COR-L47 (cell line): ENCODE measurements at places on chromosomes 13 and 19.

DNA sequence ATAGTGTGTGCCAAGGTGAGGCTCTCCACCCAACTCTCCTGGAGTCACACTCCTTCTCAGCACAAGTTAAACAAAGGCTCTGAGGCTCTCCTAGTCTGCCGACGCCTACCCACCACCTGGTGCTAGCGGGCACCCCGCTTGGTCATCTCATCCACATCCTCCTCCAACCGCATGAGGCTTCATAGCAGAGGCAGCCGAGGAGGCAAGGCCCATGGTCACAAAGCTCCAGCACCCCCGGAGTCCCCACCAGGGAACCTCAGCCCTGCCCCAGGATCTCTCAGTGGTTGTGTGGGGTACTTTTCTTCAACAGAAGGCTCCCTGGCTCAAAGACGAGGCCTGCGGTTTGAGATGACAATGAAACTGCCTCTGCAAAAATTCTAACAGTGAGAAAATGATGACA lies 43.0 kb downstream of the STK24 start:
- DNase-seq: no peak

- no peak for DNase-seq
Observed at GRCh38 chr13:99154064-99154463, 46.6 kb upstream of the UBAC2 start.

GRCh38 chr19:29882719-29883105 lies 59.3 kb upstream of the URI1 start:
- DNase-seq: no peak

DNA sequence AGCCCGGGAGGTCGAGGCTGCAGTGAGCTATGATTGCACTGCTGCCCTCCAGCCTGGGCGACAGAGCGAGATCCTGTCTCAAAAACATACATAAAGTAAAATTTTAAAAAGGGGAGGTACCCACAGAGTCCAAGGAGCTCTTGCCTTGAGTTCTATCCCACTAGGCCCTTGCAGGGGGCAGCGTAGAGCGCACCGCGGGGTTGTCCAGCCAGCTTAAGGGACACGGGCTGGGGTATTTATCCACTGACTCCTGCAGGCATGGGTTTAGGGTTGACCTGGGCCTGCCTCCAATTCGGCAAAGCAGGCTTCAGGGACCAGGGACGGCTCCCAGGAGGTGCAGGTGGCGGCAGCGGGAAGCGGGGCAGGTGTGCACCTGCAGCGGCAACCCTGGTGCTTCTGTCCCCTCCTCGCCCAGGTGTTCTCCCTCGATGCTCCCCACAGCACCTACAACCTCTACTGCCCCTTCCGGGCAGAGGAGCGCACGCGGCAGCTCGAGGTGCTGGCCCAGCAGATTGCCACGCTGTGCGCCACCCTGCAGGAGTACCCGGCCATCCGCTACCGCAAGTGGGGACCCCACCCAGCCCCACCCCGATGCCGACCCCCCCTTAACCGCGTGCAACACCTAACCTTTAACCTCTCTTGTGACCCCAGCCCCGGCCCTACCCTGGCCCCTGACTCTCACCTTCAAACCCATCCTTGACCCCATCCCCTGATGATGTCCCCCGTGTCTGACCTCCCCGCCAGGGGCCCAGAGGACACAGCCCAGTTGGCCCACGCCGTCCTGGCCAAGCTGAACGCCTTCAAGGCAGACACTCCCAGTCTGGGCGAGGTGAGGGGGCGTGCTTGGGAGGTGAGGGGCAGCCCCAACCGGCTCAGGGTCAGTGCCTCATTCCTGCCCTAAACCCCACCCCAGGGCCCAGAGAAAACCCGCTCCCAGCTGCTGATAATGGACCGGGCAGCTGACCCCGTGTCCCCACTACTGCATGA lies 4.7 kb downstream of the STXBP2 start:
- DNase-seq: no peak

GRCh38 chr19:43725468-43725867 lies 9.6 kb downstream of the IRGC start:
- no peak for DNase-seq

GRCh38 chr13:110328573-110328972 lies 21.5 kb downstream of the COL4A2 start:
- no peak for DNase-seq

DNA sequence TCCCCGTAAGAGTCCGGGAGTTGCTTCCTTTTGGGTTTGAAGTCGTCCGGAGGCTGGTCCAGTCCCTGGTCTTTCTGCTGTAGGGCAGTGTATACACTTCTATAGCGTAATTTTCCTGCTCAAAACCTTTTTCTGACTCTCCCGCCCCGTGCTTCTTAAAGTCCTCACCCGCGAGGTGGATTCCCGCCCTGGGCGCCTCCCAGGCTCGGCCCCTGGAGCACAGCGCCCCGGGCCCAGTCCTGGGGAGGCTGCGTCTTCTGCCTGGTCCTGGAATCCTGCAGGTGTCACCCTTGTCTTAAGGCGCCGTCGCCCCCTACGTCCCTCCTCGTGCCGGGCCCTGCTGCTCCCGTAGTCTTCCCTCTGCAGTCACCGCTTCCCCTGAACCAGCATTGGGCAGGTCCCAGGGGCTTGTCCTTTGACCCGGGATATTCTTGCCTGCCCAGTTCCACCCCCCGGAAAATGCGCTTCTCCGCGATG lies 34.4 kb upstream of the ZNF808 start:
- no peak for DNase-seq

DNA sequence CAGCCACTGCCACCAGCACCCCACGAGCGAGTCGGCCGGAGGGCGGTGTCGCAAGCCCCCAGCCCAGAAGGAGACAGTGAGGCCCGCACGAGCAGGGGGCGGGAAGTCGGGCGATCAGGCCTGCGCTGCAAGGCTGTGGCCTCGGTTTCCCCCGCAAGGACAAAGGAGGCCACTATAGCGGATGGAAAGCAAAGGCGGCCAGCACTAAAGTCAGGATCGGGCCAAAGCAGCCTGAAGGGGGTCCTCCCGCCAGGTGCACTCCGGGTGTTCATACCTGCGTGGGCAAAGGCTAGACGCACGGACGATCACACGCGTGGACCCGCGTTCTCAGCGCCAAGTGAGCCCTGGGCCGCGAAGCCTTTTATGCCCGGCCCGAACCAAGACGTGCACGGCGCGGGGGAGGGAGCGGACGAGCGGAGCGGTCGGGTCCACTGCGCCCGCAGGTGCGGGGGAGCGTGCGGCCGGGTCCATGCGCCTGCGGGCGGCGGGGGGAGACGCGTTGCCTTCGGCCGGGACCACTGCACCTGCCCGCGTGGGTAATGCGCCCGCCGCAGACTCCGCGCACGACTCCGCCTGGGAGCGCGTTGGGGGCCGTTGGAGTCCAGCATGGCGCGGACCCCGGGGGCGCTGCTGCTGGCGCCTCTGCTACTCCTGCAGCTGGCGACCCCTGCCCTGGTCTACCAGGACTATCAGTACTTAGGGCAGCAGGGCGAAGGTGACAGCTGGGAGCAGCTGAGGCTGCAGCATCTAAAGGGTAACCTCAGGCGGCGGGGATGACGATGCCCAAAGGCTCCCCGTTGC lies at the start of the genes PRDX2 and THSD8:
TSS of gene PRDX2 (minus strand) at position 335 of the 801 bp plus-strand sequence. CDS start 539 bp downstream, outside the sequence.
TSS of gene THSD8 (plus strand) at position 604 of the 801 bp plus-strand sequence. CDS start at position 607, 3 bp downstream.
- DNase-seq: peak; percentile 86

- DNase-seq: no peak
Observed at GRCh38 chr19:51470966-51471365, 7.4 kb upstream of the CEACAM18 start.

DNA sequence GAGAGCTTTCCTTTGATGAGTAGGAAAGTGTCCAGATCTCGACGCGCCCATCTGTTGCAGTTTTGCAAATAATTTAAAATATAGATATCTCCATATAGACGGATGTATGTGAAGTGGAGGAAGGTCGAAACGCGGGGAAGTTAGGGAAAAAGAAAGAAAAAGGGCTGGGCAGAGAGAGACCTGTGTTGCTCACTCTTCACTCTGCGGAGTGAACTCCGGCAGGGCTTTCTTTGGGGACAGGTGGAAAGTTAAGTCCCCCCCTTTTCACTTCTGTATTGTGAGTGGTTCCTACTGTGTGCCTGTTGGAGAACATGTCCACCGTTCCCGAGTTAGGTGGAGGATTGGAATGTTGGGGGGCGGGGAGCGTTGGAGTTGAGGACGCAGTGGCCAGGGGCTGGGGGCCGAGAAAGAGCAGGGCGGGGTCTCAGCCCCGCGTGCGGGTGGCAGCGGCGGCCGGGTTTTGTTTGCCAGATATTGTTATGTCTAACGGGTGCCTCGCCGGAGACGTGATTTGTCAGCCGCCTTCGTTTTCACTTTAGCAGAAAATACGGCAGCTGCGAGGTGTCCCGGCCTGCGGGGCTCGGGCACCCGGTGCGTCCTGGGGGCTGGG lies 145.1 kb upstream of the ZNF536 start:
- no peak for DNase-seq

DNA sequence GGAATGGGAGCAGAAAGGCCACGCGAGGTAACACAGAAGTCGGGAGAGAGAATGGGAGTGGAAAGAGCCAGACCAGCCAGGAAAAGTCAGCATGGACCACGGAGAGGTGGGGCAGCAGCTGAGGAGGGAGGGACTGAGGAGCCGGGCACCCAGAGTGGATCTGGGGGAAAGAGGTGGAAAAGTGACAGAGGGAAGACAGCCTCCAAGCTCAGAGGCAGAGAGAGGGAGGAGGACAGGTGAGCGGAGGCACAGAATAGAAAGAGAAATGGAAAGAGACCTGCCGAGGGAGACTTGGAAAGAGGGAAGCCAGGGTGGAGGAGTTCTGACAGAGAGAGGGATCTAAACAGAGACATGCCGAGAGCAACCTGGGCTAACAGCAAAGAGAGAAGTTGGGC lies 1.6 kb downstream of the GRIK5 start:
- DNase-seq: no peak

DNA sequence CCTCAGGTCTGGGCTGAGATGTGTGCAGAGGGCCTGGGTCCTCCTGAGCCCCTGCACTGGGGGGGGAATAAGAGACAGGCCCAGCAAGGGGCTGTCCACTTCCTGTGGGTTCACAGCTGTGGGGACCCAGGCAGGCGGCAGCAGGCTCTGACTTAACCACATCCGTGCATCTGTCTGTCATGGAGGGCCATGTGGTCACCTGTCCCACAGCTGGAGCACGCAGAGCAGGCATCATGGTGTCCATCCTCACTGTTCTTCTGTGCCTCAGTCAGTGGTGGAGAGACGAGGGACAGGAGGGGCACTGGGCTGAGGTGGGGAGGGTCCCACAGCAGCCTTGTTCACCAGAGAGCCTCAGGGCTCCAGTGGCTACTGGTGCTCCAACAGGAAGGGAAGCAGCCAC lies 16.3 kb upstream of the KIR3DL3 start:
- no peak for DNase-seq

DNA sequence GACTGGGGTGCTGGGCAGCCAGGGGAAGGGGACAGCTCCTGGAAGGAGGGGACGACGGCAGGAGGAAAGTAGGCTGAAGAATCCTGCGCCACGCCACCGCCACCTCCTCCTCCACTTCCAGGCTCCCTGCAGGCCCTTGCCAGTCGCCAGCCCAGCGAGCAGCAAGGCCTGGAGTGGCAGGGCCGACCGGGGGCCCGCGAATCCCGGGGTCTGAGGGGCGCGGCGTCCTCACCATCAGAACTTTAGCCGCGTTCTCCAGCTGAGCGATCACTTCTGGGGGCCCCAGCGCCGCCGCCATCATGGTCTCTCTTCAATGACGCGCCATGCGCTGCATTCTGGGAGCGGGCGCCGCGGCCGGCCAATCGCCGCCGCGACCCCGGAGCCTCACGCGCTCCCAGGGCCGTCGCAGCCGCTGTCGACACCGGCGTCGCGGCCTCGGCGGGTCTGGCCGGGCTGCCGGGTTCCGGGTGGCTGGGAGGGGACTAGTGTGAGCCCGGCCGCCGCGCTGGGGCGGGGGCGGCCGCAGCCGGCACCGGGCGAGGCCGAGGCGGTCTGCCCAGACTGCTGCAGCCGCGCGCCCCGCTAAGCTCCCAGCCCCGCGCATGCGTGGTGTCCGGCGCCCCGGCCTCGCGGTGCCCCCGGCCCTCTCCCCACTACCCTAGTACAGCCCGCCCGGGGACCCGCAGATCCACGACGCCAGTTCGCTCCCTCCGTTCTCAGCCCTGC lies at the start of gene XPO4:
TSS of gene XPO4 (minus strand) at position 309 of the 726 bp plus-strand sequence. CDS start at position 301, 8 bp downstream.
- DNase-seq: peak; percentile 74

- DNase-seq: no peak
Observed at GRCh38 chr13:51237887-51238286, 15.7 kb downstream of the FAM124A start.

DNA sequence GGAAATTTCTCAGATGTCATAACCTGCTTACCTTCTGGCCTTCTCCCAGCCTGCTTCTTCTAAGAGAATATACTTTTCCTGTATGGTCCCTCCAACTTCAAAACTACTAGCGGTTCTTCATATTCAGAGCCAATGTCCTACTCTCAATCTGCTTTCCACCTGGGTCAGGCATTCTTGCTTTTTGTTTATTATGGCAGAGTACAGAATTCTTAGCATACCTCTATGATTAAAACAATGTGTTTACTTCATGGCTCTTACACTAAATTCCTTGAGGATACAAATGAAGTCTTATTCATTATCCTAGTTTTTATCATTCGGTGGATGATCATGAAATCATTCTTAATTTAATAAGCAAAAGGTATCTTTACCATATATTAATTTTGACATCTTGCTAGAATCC lies 484.2 kb upstream of the SLITRK1 start:
- DNase-seq: no peak

DNA sequence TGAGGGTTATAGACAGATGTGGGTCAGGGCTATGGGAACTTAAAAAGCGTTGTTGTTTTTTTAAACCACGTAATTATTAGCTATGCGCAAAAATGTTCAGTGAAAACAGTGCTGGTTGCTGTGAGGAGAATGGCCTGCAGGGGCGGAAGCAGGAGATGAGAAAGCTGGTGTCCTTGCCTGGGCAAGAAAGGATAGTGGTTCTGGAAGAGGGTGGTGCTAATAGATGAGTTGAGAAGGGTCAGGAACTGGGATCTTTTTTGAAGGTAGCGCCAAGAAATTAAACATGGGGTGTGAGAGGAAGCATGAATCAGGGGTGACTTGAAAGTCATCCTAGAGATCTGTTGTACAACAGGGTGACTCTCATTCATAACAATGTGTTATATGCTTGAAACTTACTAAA lies 4.8 kb upstream of the SMG9 start:
- DNase-seq: no peak

- DNase-seq: no peak
Observed at GRCh38 chr13:77291774-77292173, 35.1 kb downstream of the MYCBP2 start.

GRCh38 chr19:15137777-15138176 lies 30.6 kb downstream of the SYDE1 start:
- DNase-seq: no peak
